ENCODE measurements at places on chromosomes 2 and 18.

DNA sequence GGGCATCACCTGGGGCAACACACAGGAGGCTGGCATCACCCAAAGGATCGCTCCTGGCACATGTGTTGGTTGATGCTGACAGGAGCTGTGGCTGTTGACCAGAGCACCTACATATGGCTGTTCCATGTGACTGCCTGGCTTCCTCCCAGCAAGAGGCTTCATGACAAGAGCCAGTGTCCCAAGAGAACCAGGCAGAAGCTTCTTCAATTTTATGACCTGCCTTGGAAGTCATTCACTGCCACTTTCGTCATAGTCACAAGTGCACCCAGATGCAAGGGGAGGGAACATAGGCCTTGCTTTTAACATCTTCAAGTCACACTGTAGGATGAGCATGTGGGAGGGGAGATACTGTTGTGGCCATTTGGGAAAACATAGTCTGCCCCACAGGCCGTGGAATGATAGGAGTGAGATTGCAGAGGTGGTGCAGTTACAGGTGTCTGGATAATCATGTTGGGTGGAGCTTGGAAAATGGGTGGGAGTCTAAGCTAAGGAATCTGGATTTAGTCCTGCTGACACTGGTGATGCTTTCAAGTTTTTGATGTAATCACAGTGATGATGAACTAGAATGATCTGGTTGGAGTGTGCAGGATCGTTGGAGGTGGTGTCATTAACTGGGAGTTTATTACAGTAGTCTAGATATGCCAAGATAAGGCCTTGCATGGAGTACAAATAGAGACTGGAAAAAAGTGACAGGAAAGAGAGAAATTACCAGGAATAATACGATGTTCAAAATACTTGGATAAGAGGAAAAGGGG, 107.0 kb downstream of the RAPGEF4 start:
- DNase-seq: no peak

- no peak for DNase-seq
These were observed 509.5 kb downstream of the PARD3B start for GRCh38 chr2:205054789-205055188.

DNA sequence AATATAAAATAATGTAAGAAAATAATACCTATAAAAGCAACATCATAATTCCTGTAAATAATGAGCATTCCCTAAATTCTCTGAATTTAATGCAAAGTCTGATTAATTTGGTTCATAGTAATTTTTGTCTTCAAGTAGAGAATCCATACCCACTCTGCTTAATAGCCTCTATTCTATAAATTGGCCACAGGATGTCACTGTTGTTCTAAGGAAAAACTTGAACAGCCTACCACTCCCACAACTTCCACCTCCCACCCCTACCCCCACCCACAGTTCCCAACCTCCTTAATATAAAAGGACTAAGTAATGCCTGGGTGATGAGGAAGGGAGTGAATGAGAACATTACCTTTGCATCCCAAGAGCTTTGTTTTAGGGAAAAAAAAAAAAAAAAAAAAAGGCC, 27.2 kb upstream of the BBS5 start:
- no peak for DNase-seq

- no peak for DNase-seq
These were observed 91.2 kb downstream of the SMAD7 start for GRCh38 chr18:48859311-48860268.

DNA sequence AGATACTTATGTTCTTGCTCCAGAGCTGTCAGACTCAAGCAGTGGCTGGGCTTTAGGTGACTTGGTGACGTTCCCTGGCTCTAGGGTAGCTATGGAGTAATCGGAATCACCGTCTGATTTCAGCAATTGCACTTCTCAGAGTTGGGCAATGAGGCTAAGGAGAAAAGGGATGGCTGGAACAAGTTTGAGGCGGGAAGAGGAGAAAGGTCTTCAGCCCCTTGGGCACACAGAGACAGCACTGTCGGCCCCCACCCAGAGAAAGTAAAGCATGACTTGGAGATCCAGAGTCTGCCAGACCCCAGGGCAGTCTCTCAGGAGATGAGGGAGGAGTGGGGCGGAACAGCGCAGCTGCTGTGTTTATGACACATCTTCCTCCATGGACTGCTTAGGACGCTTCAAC, 114.5 kb downstream of the KLHL29 start:
- DNase-seq: no peak

- no peak for DNase-seq
These were observed 227.1 kb downstream of the ANAPC1 start for GRCh38 chr2:111656894-111657293.

DNA sequence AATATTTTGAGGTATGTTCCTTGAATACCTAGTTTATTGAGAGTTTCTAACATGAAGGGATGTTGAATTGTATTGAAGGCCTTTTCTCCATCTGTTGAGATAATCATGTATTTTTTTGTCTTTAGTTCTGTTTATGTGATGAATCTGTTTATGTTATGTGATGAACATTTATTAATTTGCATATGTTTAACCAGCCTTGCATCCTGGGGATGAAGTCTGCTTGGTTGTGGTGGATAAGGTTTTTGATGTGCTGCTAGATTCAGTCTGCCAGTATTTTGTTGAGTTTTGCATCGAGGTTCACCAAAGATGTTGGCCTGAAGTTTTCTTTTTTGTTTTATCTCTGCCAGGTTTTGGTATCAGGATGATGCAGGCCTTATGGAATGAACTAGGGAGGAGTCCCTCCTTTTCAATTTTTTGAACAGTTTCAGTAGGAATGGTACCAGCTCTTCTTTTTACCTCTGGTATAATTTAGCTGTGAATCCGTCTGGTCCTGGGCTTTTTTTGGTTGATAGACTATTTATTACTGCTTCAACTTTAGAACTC, 71.9 kb downstream of the EPC2 start:
- no peak for DNase-seq

DNA sequence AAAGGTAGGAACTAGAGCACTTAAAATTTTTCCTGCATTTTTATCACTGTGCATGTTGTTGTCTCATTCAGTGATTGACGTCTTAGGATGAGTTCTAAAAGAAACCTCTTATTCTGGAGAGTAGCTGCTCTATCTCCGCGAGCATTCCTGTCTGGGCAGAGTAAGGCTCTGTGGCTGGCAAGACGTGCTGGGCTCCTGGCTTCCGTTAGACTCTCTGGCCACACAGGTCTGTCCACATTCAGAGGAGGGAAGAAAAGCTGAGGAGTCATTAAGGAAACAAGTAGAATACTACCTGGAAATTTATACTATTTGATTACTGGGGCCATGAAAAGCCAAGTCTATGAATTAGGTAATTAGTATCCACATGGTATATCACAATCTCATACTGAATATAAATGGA, 138.0 kb upstream of the DNMT3A start:
- DNase-seq: no peak

DNA sequence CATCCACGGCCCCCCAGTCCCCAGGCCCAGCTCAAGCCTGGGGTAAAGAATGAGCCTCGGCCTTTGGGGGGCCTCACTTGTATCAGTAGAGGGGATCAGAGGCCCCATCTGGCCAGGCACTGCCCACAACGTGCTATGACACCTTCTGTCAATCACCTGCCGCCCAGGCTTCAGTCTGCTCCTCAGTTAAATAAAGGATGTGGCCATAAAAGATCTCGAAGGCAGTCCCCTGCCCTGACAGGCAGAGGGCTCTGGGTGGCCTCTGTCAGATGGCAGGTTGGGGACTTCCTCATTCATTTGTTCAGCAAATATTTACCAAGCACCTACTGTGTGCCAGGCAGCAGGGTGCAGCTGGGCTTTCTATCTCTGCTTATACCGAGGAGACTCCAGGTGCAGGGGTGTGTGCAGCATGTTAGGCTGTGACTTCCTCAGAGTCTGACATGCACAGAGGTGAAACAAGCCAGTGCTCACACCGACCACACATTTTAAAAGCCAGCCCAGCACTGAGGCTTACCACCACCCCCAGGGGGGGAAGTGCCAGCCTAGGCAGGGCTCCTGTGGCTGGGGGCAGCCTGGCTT, 166.4 kb downstream of the GALNT1 start:
- DNase-seq: no peak

- no peak for DNase-seq
These were observed 31.5 kb downstream of the ROCK2 start for GRCh38 chr2:11312770-11313471.

- no peak for DNase-seq
These were observed 14.5 kb downstream of the AGPS start for GRCh38 chr2:177407031-177407430.

DNA sequence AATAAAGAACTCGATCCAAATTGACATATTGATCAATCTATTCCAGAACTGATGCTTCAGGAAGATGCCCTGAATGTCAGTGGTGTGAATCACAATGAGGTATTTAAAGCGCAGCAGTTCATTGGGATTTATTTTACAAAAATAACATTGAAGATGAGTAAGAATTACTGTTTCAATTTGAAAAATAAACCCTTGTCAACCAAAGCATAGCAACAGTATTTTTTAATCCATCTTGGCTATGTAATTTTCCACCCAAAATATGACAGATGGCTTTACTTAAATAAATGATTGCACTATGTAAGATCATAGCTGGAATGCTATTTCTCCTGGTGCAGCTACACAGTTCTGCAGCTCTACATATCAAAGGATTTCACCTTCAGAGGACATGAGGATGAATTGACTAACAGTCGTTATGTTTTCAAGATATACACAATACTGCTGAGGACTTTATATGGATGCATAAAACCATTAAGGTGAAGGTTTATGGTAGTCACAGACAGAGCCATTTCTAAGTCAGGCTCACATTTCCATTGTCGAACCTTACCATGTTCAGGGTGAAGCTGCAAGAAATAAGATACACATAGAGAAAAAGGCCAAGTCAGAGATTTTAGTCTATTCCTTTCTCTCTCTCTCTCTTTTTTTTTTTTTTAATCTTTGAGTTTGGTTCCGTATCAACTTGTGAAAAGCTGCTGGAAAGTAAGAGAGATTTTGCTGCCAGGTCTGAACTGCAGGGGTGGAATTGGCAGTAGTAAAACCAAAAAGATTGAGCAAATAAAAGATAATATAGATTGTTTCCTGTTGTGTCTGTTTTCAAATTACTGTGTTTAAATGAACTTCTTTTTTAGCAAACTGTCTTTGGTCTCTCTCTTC, 398.0 kb upstream of the CDH20 start:
- DNase-seq: no peak

GRCh38 chr2:136207665-136208064, 89.7 kb upstream of the CXCR4 start:
- no peak for DNase-seq

- DNase-seq: no peak
These were observed 262.4 kb downstream of the MTX2 start for GRCh38 chr2:176531608-176532007.

GRCh38 chr2:64212346-64212745, 68.1 kb upstream of the PELI1 start:
- DNase-seq: no peak

DNA sequence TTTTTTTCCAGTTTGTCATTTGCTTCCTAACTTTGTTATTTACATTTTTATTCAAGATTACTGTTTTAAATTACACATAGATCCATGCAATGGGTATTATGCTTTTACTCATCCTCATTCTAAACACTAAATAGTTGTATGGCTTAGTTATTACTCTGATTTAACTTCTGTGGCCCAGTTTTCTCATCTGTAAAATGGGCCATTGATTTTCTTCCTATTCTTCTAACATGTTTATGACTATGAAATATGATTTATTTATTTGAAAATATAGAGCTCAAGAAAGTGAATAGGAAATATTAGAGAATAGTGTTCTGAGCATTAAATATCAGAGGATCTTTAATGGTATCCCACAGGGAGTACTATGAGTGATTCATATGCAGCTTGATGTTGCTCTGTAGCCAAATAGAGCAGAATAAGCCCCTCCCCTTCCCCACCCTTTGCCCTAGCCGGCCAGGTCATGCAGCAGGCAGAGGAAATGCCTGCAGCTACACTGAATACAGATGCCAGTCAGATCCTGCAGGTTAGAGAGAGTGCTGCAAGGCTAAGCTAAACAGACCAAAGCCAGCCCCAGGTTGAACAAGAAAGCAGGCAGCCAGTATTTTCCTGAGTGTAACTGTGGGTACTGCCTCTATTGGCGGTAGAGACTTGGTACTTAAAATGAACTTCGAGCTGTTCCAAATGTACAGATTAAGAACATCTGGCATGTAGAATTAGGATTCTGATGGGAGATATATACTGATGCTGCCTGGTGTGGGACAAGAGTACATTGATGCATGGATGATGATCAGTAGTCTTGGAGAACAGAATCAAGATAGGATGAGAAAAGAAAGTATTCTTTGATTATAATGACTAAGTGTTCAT, 11.7 kb upstream of the ACYP2 start:
- DNase-seq: no peak

- no peak for DNase-seq
These were observed 35.2 kb downstream of the CPO start for GRCh38 chr2:206974551-206974950.

DNA sequence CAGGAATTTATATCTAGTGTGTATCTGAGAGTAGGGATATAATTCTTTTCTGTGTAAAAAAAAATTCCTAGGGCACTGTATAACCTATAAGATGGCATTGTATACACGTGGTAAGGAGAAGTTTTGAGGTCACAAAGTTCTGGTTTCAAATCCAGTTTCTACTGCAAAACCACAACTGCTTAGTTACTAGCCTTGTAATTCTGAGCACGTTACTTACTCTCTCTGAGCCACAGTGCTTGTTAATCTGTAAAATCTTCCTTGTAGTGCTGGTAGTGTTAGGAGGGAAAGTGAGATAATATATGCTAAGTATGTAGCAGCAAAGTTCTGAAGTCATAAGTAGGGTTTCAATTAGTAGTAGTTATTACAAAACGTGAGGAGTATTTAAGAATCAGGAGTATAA, 175.4 kb downstream of the SATB2 start:
- no peak for DNase-seq

DNA sequence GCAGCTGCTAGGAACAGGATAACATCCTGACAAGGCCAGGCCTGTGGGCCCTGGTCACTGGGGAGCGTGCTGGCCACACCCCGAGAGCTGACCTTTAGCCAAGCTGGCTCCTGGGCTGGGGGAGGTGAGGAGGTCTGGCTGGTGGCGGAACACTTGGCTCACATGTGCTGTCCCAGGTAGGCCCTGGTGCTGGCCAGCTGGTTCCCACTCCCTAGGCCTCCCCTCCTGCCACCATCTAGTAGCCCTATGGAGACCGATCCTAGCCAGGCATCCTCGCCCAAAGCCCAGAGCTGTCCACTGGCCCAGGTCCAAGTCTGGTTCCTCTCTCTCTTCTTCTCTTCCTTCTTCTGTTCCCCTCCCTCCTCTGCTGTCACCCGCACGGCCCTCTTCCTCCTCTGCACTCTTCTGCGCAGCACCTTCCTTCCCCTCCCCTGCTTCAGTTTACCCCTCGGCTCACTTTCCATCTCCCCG, 52.4 kb downstream of the TNS1 start:
- DNase-seq: no peak

DNA sequence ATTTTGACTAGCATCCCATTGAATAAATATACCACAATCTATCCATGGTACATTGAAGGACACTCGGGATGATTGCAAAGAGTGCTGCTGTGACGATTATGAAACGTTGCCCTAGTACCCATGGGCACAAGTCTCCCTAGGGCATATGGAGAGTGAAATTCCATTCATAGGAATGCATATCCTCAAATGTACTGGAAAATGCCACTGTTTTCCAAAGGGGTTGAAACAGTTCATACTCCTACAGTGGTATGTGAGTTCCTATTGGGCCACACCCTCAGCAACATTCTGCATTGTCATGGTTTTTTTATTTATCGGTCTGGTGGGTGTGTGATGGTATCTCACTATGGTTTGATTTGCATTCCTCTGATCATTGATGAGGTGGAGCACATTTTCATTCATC, 130.6 kb downstream of the TWIST2 start:
- no peak for DNase-seq
